Stimulated activated CD4-positive, alpha-beta T cell treated with anti-CD3 and anti-CD28 coated beads, Interleukin-12 subunit alpha, Interleukin-12 subunit beta, amount 100 ng/mL, for 48 hours (primary cell): ENCODE measurements at places on chromosomes 2 and 18.

DNA sequence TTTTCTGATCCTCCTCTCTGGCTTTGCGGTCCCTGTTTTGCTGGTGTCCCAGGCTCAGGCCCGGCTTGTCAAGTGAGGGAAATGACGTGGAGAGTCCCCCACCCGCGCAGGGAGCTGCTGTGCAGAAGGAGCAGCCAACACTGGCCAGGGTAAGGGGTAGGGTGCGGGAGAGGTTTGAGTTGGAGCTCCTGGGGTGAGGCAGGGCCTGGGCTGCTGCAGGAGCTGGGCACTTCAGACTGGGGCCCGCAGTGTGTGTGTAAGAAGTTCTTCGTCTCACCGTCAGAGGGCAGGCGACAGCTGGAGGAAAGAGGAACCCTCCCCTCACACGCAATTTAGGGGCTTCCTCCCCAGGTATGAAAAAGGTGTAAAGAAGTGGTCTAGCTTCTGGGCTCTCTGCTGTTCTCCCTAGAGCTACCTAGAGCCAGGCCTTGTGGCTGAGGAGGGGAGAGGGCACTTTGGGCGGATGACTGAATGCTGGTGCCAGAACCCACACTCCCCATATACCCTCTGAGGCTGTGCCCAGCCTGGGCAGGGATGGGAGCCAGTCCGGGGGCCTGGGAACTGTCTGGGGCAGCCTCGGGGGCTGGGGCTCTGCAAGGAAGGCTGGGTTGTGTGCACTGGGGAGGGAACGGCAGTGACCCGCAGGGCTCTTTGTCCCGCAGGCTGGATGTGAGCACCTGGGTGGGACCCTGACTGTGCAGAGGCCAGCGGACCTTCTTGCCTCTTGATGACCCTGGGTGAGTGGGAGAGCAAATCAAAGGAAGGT lies 11.8 kb downstream of the CELF4 start:
- DNase-seq, result no peak

- no peak for DNase-seq
Observed at GRCh38 chr2:120734930-120735651, 577 bp upstream of the GLI2 start.

DNA sequence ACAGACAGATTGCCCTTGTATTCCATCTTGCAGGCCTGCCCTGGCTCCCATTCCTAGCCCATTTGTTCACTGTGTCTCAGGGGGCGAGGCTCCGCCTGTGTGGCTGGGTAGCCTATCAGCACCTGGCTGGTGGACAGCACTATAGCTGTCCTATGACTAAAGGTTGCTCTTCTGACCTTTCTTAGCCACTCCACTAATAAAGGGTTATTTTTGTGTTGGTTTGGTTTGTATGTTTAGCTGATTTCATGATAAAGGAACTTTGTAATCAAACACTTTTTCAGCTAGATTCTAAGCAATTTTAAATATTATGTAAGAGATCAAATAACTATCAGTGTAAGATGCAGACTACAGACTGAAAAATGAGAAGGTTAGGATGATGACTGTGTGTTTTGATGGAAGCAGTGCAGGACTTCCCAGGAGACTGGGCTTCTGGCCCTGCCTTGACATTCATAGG lies 72.2 kb downstream of the CRIM1 start:
- no peak for DNase-seq

- no peak for DNase-seq
Observed at GRCh38 chr2:71224935-71225334, 2.0 kb downstream of the PAIP2B start.

DNA sequence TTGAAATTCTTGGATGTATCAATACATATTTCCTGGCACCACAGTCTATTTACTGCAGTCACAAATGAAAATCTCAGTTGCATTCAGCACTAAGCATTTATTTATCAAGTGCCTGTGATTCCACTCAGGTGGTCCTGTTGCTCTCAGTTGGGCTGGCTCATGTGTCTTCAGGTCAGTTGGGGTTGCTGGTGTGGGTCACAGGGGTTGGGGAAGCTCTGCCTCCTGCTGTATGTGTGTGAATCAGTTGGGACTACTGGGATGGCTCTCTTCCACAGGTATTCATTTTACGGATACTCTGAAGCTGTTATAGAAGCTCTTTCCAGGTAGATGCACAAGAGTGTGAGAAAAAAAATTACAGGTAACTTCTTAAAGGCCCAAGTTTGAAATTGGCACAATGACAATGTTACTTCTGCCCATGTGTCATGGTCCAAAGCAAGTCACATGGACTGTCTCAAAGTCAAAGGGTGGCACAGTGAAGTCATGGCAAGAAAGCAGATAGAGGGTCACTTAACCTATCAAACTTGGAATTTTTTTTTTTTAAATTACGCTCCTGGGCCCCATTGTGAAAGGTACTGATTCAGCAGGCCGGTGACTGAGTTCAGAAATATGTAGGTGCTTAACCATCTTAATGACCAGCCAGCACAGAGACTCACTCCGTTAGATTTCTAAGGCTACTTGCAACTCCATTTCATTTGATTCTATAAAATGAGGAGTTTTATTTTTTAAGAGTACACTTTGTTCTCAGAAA lies 249.2 kb upstream of the GCFC2 start:
- DNase-seq, result no peak

DNA sequence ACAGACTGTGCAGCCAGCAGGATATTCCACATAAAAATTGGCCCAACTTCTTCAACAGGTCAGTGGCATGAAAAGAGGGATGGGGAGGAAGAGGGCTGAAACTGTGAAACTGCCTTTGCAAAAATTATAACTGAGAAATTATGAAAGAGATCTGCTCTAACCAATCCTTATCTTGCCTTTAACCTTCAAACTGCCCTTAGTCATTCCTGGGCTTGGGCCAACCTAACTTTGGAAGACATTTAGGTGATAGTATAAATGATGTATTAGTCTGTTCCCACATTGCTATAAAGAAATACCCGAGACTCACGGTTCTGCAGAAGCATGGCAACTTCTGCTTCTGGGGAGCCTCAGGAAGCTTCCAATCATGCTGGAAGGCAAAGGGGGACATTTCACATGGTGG lies 74.5 kb downstream of the RPL31 start:
- DNase-seq, result no peak

- peak; percentile 65 for DNase-seq
Observed at GRCh38 chr2:112941753-112942653, 31.0 kb downstream of the IL37 start.

- DNase-seq, result no peak
Observed at GRCh38 chr2:160205505-160205904, 5.4 kb upstream of the ITGB6 start.

DNA sequence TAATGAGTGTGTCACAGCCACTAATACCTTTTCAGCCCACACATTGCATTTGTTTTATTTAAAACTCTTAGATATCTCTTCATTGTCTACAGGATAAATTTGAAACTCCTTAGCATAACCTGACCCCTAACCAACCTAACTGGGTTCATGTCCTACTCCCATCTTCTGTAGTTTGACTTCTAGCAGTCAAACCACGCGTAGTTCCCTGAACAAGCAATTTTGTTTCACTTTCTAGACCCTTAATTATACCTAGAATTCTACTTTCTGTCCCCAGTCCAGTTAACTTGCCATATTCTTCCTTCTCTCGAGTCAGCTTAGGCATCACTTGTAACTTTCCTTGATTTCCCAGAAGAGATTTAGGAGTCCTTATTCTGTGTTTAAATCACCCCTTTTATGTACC lies 55.1 kb downstream of the RBBP8 start:
- DNase-seq, result no peak

DNA sequence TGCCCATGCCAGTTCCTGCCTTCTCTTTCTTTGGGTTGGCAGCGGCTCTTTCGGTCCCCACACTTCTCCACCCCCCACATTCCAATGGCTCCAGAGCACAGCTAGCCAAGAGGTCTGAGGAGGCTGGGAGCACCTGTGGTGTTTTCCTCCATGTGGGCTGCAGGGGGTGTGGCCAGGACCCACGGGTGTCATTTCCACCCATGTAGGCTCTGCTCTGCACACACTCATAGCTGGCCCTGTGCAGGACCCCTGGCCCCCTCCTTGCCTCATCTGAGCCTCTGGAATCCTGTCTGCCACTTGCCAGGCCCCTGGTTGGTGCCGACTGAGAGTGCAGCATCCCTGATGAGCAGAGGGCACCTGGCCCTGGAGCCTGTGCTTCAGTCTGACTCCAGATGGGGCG lies 46.3 kb downstream of the DYSF start:
- no peak for DNase-seq

GRCh38 chr2:240929364-240930095 lies 23.4 kb downstream of the CROCC2 start:
- DNase-seq, result no peak

GRCh38 chr2:54429811-54430551 lies 26.1 kb upstream of the SPTBN1 start:
- DNase-seq, result no peak

GRCh38 chr2:145769011-145769716 lies 1249.2 kb upstream of the ZEB2 start:
- DNase-seq, result no peak

GRCh38 chr2:113891265-113891959 lies 1.5 kb downstream of the ACTR3 start:
- DNase-seq, result no peak

DNA sequence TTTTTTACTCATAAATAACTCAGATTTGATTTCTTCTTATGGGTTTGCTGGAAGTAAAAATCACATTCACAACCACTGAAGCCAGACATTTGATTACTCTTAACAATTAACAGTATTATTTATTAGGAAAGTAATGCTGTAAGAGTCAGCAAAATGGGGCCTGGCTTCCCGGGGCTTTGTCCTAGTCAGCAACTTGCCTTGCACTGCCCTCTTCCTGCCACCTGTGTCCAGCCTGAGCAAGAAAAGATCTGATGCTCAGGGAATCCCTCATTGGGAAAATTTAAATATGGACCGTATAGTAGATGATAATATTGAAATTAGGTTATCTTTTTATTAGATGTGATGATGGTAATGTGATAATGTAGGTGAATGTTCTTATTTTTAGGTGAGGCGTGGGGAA lies 30.8 kb upstream of the ACYP2 start:
- DNase-seq, result no peak

- no peak for DNase-seq
Observed at GRCh38 chr18:51255693-51256092, 58.2 kb upstream of the MEX3C start.

GRCh38 chr2:46001290-46001689 lies 295.9 kb upstream of the EPAS1 start:
- no peak for DNase-seq

DNA sequence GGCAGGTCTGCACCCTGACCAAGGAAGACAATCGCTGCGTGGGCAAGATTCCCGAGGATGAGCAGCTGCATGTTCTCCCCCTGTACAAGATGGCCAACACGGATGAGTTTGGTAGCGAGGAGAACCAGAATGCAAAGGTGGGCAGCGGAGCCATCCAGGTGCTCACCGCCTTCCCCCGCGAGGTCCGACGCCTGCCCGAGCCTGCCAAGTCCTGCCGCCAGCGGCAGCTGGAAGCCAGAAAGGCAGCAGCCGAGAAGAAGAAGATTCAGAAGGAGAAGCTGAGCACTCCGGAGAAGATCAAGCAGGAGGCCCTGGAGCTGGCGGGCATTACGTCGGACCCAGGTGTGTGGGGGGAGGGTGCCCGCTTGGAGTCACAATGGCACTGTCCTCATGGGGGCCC lies 48.4 kb downstream of the BOLA3 start:
- no peak for DNase-seq

GRCh38 chr2:145412155-145412554 lies 892.2 kb upstream of the ZEB2 start:
- no peak for DNase-seq

DNA sequence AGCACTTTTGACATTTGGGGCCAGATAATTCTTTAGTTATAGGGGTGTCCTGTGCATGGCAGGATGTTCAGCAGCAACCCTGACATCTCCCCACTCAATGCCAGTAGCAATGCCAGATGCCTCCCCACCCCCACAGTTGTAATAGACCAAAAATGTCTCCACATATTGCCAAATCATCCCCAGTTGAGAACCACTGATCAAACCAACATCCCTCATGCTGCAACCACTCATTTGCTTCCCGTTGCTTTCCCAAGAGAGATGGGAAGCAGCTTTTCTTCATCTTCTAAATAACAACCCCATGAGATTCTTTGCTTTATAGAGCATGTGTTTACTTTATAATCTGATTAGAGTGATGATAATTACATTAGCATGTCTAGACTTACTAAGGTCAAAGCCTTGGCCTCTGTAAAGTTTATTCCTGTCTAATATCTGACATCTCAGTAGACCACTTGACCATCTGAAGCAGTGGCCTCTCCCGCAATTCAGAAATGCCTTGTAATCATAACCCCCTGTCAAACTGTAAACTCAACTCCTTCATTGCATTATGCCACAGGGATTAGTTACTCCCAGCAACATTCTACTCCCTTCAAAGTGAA lies 28.7 kb upstream of the C1D start:
- no peak for DNase-seq

DNA sequence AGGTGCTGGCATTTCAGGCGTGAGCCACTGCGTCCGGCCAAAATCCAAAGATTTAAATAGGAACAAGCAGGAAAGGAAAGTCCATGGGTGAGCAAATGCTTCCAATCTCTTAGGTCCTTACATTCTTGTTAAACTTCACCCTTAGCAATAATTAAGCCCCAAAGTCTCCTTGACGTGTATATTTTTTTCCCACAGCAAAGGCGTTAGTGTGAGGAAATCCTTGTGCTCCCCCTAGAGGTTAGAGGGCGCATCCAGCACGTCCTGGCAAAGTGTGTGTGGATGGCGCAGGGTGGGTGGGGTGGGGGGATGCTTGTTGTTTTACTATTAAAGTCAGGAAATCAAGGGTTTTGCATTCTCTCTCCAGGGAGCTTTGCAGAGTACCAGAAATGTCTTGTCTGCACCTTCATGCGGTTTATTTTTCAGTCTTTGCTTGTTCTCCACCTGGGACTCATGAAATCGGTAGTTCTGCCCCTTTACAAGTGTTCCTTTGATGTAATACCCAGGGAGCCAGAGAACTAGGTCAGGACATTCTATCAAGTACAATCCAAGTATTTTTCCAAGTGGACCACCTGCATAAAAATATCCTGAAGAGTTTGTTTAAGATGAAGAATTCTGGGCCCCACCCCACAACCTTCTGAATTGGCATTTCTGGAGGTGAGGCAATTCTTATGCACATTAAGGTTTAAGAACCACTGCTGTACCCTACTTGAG lies 22.2 kb upstream of the ITSN2 start:
- peak; percentile 50 for DNase-seq

DNA sequence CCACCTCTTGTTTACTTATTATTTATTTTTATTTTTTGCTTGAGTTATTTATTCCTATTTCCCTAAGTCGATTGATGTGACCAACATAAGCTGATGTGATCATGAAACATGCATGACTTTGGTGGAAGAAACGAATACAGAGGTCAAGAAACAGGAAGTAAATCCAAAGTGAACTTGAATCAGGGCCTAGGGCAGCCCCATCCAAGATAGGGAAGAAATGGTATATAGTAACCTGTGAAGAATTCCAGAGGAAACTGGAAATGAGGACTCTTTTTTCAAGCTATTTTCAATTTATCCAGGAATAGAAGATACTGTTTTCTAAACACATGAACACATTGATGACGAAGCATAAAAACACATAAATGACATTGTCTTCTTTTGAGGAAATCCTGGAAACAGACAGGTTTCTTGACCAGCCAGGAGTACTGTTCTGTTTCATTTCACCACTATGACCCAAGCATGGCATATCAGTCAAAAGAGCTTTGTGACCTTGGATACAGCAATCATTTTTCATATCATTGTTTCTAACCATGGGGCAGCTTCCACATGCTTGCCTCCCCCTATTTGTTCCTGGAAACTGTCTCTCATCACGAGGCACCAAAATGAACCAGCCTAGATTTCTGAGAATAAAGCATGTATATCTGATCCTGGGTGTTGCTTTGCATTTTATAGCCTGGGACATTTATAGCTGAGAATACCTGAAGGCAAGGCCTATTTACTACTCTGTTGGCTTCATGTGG lies 9.1 kb upstream of the LCLAT1 start:
- DNase-seq, result no peak

GRCh38 chr2:15934291-15934945 lies 5.9 kb upstream of the MYCN start:
- no peak for DNase-seq
